ENCODE measurements at places on chromosomes 7 and 10.

GRCh38 chr7:47813620-47814260 is 134.5 kb downstream of the PKD1L1 start:
- DNase-seq: no peak

GRCh38 chr10:129631006-129631405 is 164.0 kb downstream of the MGMT start:
- no peak for DNase-seq

DNA sequence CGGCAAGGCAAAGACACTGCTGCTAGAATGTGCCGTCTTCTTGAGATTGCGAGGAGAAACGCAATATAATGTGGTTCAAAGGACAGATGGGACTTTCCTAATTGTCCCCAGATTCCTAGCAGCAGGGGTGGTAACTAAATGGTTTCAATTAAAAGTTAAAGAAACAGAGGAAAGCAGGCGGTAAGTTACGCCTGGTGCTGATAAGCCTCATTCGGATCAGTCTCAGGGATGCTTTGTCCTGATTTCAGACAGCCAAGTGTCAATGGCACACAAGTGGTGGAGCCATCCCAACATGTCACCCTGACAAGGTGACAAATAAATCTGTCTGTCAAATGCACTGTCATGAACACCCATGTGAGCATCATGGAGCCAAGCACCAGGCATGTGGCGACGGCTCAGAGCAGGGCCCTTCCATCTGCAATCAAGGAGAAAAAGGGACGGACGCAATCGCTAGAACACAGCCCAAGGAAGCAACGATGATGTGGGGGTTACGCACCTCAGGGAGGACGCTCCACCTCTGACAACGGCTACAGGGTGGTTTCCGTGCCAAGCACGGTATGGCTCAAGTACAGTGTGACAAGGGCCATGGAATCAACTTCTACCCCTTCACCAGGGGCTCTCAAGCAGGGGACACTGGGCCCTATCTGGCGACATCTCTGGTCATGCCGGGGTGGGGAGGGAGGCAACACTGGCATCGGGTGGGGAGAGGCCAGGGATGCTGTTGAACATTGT is 66.2 kb downstream of the CTBP2 start:
- no peak for DNase-seq

DNA sequence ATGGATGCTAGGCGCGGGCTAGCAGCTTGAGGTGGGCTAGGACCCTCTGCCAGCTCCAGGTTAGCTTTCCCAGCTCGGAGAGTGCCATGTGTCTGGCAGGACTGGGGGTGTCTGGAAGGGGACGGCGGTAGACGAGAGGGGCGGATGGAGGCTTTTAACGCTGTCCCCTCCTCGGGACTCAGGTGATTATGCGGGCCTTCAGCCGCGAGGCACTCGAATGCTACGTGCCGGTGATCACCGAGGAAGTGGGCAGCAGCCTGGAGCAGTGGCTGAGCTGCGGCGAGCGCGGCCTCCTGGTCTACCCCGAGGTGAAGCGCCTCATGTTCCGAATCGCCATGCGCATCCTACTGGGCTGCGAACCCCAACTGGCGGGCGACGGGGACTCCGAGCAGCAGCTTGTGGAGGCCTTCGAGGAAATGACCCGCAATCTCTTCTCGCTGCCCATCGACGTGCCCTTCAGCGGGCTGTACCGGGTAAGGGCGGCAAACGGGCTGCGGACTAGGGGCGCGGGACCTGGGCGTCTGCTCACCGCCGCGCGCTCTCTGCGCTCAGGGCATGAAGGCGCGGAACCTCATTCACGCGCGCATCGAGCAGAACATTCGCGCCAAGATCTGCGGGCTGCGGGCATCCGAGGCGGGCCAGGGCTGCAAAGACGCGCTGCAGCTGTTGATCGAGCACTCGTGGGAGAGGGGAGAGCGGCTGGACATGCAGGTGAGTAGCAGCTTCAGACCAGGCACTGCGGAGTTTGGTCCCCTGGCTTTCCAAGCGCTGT is 1.1 kb downstream of the CYP26A1 start:
- no peak for DNase-seq

- DNase-seq: peak; percentile 90
Observed at GRCh38 chr7:17651863-17652385, 288.4 kb downstream of the SNX13 start.

DNA sequence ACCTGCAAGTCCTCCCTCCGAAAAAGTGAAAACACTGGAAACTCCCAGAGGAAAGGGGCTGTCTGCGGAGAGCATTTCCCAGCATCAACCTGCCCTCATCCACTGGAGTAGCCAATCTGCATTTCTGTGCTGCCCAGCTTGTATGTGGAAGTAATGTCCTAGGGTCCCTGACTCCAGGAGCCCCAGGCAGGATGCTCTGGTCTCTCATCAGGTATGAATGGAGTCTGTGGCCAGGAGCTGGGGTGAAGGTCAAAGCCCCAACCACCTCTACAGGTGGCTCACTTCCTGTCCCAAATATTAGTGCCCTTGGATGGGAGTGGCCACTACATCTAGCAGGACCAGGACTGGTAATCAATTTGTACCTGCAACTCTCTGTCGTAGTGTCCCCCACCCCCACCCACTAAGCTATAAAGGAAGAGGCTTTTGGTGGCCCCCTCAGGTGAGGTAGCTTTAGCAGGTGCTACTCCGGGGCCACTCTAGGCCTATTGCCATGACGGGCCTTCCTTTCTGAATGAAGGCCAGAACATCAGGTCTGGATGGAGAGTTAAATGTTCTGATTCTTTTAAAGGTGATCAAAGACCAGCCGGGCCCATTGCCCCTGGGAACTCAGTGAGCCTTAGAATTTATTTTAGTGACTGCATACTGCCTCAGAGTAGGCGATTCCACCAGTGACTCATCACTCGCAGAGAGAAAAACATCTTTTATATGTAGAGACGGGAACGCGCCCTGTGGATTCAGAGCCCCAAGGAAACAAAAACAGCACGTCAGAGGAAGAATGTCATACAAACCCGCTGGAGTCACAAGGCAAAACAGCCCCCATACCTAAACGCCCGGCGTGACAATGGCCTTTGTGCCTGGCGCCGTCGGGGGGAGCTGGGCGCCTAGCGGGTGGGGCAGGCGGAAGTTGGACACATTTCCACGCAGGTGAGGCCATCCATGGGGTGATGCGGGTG is 13.0 kb downstream of the EN2 start:
- DNase-seq: no peak

DNA sequence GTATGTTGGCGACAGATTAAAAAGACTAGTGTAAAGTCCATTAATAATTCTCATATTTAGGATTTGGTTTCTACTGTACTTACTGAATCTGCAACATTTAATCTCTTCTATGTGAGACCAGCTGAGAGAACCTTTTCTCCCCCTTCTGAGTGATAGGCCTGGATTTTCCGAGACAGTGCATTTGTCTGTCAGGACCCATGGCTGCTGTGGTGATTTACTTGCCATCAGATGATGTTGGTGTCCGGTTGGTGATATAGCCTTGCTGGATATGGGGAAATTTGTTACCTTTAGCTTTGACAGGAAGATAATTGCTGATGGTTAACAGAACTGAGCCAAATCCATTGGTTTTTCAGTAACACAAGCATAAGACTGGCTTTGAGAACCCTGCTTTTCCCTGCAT is 517.2 kb downstream of the LRMDA start:
- no peak for DNase-seq

- DNase-seq: no peak
Observed at GRCh38 chr7:45180084-45180986, 22.7 kb downstream of the RAMP3 start.

DNA sequence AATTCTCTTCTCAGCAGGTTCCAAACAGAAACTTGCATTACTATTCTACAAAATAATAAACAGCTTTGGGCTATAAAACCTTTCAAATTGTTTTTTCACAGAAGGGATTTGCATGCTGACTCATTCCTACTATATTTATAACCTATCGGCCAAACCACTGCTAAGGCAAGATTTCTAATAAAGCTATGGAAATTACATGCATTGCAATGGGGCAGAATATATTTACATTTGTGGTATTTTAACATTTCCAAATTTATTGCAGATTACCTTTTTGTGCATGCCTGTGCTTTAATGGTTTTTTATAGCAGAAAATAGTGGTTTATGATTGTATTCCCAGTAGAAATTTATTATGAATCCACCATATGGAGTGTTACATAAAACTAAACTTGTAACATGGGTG is 69.0 kb upstream of the NPVF start:
- no peak for DNase-seq

- peak; percentile 16 for DNase-seq
Observed at GRCh38 chr7:122886357-122887081, at the start of gene CADPS2. Gene CADPS2 (minus strand): TSS chr7:122886460. CDS start chr7:122886337, 123 bp downstream.

- no peak for DNase-seq
Observed at GRCh38 chr10:93495654-93496321, 624 bp upstream of the CEP55 start.

GRCh38 chr7:91949221-91950009 is 8.8 kb downstream of the AKAP9 start:
- DNase-seq: no peak

- no peak for DNase-seq
Observed at GRCh38 chr10:29620112-29620690, 14.6 kb downstream of the SVIL start.

- DNase-seq: no peak
Observed at GRCh38 chr7:159118197-159118595, 26.5 kb downstream of the VIPR2 start.

DNA sequence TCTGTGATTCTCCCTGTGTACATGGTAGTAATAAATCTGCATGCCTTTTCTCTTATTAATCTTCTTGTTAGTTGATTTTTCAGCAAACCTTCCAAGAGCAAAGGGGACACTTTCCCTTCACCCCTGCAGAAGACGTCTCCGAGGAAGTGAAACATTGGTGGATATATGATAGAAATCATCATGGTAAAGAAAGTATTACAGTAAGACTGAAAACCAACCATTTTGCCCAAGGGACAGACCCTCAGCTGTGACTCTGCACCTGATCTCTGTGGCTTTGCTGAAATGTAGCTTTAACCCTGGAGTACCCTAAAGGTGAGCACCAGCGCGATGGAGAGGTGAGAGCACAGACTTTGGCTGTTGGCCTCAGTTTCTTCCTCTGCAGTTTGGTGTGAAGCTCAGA is 32.8 kb upstream of the MYO3A start:
- no peak for DNase-seq

- DNase-seq: no peak
Observed at GRCh38 chr7:156680281-156680680, 39.7 kb downstream of the RNF32 start.

GRCh38 chr10:12656518-12657142 is 307.3 kb downstream of the CAMK1D start:
- DNase-seq: peak; percentile 35

- no peak for DNase-seq
Observed at GRCh38 chr7:106534271-106534846, 126.6 kb downstream of the CCDC71L start.

GRCh38 chr10:76394707-76395042 is 963.3 kb downstream of the LRMDA start:
- DNase-seq: no peak

DNA sequence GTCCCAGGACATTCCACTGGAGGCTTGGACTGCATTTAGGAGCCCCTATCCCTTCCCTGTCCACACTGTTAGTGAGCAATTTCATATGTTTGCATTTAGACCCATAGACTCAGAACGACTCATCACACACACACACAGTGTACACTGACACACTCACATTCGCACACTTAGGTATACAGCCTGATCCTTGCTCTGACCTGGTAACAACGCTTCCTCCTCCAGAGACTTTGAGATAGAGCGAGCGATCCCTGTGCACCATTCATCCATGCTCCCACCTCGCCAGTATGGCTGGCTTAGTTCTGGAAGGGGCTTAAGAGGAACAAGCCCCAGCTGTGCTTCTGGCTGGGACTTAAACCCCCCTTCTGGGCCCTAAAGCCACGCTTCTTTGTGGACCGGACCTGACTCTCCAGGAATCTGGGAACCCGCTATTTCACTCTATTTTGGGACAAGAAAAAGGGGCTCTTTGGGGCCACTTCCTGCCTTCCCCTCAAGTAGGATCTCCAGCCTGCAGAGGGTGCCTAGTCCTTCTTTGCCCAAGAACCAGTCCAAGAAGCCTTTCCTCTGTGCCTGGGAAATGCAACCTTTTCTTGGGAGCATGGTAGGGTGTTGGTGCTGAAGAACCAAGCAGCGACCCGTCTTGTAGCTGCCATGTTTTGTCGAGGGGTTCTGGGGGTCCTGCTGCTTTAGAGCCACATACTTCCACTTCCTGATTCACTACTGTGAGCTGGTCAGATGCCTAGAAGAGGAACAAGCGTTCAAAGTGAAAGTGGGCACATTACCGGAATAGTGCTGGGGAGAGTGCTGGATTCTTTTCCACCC is 1.1 kb upstream of the HOXA13 start:
- no peak for DNase-seq
